ENCODE measurements at places on chromosomes 11 and 22.

DNA sequence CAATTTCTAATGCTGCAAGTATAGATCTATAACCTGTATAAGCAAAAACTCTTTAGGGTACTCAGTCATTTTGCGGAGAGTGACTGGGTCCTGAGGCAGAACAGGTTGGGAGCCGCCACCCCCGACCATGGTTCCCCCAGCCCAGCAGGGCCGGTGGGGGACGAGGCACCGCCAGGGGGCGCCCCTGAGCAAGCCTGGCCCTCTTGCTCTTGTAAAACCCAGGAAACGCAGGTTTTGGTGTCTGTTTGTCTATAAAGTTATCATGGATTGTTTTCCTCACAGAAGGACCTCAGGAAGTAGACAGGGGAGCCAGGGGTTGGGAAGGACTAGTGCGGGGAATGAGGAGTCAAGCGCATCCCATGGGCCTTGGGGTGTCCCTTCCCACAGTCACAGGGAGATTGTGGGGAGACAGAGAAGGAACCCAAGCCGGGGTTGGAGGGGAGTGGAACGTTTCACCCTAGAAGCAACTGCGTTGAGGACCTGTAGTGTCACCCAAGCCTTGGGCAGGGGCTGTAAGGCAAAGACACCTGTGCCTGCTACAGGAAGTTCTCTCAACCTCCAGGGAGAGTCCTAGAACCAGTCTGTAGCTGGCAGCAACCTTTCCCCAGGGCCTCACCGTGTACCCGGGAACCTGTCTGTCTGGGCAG, 26.4 kb downstream of the KCTD17 start:
- no peak for DNase-seq

DNA sequence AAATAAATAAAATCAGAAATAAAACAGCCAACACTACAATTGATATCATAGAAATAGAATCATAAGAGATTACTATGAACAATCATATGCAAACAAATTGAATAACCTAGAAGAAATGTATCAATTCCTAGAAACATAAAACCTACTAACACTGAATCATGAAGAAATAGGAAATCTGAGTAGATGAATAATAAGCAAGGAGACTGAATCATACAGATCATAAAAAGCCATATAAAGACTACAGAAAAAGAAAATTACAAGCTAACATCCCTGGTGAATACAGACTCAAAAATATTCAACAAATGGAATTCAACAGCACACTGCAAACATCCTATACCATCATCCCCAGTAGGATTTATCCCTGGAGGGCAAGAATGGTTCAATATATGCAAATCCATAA, 135.6 kb downstream of the SBF2 start:
- DNase-seq, result no peak

GRCh38 chr11:84853841-84854497, 773.2 kb downstream of the DLG2 start:
- DNase-seq, result no peak

DNA sequence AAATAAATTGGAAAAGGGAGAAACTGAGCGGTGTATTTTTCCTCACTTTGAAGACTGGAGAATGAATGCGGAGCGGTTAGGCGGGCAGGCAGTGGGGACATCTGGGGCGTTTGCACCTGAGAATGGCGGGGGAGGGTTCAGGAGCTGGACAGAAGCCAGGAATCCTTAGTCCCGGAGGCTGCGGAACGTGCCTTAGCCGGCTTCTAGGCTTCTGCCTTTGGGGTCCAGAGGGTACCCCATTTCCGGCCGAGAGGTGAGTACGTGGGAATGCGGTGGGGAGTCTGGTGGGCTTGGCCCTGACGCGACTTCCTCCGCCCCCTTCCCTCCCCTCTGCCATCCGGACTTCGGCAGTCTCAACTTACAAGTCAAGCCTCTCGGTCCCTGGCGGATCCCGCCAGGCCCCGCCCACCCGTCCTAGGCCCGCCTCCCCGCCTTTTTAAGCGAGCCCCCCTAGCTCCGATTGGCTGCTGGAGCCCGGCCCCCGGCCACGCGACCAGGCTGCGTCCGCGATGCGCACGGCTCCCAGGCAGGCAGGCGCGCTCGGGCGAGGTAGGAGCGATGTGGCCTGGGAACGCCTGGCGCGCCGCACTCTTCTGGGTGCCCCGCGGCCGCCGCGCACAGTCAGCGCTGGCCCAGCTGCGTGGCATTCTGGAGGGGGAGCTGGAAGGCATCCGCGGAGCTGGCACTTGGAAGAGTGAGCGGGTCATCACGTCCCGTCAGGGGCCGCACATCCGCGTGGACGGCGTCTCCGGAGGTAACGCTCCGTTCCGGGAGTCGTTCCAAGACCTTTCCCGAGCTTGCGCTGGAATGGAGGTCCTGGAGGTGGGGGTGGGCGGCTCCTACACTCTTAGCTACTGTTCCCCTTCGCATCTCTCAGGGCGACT, at the start of gene GCAT:
Gene GCAT (plus strand): TSS at position 525 of the 884 bp plus-strand sequence. CDS start 34 bp downstream, at position 559.
- peak; percentile 89 for DNase-seq

GRCh38 chr11:84270466-84270865, 984.3 kb upstream of the CCDC90B start:
- no peak for DNase-seq

DNA sequence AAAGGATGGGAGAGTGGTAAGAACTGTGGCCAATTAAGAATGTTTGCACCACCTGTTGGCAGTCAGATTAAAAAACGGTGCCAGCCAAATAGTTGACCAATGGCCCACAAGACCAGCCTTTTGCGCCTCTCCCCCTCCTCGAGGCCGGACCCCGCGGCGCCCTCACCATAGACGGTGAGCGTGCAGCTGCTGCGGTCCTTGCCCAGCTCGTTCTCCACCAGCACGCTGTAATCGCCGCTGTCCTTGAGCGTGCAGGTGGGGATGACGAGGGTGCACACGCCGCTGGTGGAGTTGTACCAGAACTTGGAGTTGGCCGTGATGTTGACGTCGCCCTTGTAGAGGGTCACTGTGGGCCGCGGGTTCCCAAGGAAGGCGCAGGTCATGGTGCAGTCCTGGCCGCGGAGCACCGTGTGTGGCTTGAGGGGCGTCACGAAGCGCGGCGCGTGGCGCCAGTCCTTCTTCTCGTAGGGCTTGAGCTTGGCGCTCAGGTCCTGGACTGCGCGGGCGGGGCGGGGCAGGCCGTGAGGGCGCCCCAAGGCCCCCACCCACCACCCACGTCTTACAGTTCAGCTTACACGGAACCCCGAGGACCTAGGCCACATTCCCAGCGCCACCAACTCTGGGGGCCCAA, 7.2 kb downstream of the TMEM86A start:
- peak; percentile 18 for DNase-seq

DNA sequence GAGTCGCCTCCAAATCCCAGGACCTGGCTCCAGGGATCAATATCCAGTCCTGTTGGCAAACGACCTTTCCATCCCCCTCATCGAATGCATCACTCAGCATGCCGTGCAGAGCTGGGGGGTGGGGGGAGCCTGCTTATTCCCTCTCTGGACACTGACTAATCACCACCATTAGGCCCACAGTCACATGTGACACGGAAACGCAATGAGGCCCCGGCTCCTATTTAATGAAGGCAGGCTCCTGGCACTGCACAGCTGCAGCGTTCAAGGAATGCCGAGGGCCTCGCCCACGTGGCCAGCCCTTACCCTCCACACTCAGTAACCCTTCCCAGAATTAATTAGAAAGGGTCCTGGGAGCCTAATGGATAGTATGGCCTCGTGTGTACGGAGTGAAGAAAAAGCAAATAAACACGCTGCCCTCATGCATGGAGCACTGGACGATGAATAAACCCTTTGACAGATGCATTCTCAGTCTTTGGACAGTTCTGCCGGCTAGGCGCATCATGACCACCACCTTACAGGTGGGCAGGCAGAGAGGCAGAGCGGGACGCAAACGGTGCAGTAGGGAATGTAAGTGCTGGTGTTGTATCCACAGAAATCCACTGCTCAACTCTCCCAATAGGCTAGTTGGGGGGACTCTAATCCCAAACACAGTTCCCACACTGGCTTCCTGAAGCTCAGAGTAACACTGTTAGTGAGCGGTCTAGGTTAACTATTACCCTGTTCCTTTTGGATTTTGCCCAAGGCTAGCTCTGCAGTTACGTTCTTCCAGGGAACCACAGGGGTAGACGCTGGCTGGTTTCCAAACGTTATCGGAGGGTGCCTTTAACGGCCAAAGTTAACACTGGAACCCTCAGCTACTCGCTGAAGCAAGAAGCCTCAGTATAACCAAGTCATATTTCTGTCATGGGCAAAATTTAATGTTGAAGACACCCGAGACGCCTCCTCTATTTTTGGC, 490.1 kb downstream of the OPCML start:
- DNase-seq, result peak; percentile 77

DNA sequence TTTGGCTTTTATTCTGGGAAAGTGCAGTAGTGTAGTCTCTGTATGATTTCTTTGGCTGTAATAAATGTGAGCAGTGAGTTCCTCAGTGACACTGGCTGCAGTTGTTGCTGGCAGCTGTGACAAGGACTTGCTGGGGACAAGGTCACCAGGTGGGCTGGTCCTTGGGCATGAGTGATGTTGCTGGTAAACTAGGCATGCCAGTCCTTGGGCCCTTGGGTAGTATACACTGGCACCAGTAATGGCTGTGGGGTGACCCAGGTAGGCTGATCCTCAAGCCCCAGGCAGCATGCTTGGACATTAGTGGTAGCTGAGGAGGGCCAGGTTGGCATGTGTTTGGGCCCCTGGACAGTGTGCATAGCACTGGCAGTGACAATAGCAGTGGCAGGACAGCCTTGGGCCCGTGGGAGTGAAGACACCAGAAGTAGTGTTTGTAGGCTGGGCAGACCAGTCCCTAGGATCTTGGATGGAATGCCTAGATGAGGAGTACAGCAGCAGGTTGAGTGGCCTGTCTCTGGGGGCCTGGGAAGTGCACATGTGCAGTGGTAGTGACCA, 164.3 kb downstream of the GUCY1A2 start:
- DNase-seq, result no peak

GRCh38 chr11:120713296-120713695, 201.7 kb downstream of the GRIK4 start:
- DNase-seq, result no peak

DNA sequence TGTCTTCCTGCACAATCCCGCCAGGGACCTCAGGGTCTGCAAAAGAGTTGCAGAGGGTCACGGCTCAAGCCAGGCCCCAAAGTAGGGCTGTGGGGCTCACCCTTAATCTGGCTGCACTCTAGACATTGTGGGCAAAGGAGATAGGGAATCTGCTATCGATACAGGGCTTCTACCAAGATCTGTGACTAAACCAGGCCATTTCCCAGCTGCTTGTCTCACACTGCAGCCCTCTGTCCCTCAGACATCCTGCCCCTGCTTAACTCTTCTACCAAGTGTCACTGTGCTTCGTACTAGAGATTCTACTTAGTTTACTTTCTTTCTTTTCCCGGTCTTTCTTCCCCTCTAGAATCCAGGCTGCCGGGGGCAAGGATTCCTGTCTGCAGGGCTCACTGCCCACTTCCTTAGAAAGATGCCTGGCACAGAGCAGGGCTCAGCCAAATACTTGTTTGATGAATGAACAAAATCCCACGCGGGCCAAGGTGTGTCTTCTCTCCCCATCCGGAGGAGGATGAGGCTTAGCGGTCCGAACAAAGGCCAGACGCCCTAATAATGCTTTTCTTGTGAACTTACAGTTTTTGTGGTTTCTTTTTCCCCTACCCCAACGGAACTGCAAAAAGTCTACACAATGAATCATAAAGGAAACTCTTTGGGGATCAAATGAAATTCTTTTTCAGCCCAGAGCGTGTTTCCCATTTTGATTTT, 61.3 kb upstream of the ANO1 start:
- no peak for DNase-seq

GRCh38 chr11:122863704-122864326, 18.7 kb upstream of the JHY start:
- DNase-seq, result peak; percentile 24

Measured in NCI-H1092 (cell line).